ENCODE measurements at places on chromosomes 5 and 9. TPM values are rescaled to one million over a fixed set of nuclear protein-coding genes. Genes with fewer than 3 reads are reported as not detected.

The FBXL17 gene
- 4.6 TPM for total RNA-seq

The AK8 gene
- total RNA-seq = not detected

The F2RL2 gene
- 0.66 TPM for total RNA-seq

The FGD3 gene
- not detected for total RNA-seq

The SAXO1 gene
- total RNA-seq = under 0.01 TPM

The DMGDH gene
- 0.25 TPM for total RNA-seq

The SARDH gene
- 0.35 TPM for total RNA-seq

The GRM6 gene
- total RNA-seq = not detected

The FSTL4 gene
- total RNA-seq = not detected

The DELE1 gene
- 45.1 TPM for total RNA-seq

The IGIP gene
- total RNA-seq = 4.6 TPM

The NUTM2F gene
- not detected for total RNA-seq

The GABRB2 gene
- total RNA-seq = not detected

The IL6ST gene
- total RNA-seq = 373 TPM

The IRX2 gene
- total RNA-seq = not detected

The RNF183 gene
- total RNA-seq = not detected

The FAF2 gene
- total RNA-seq = 37.9 TPM

The CKS2 gene
- 275 TPM for total RNA-seq

The LCP2 gene
- total RNA-seq = not detected

The TAF11L12 gene
- total RNA-seq = not detected

The EFNA5 gene
- 16.7 TPM for total RNA-seq

The FBLL1 gene
- total RNA-seq = 0.86 TPM

The HSD17B3 gene
- not detected for total RNA-seq

The OGN gene
- total RNA-seq = not detected

The KCNV2 gene
- not detected for total RNA-seq

The FABP6 gene
- not detected for total RNA-seq

The C9 gene
- total RNA-seq = 0.25 TPM

The PCDHA9 gene
- total RNA-seq = not detected

The CNOT8 gene
- total RNA-seq = 74.1 TPM

The RASEF gene
- total RNA-seq = 0.07 TPM

The SLC27A6 gene
- not detected for total RNA-seq

The PCDHB3 gene
- 0.35 TPM for total RNA-seq

The HTR4 gene
- total RNA-seq = not detected

The PCDHA1 gene
- total RNA-seq = not detected

The MEIKIN gene
- not detected for total RNA-seq

The FLT4 gene
- total RNA-seq = 1.5 TPM

The TTLL11 gene
- 3.7 TPM for total RNA-seq

The FAM169A gene
- total RNA-seq = 0.71 TPM

The OTULINL gene
- total RNA-seq = 0.14 TPM

The SLC45A2 gene
- 0.13 TPM for total RNA-seq

The IGFBPL1 gene
- total RNA-seq = 0.33 TPM

The DTWD2 gene
- total RNA-seq = 2.7 TPM

The MFAP3 gene
- 134 TPM for total RNA-seq

The MAP1B gene
- 155 TPM for total RNA-seq

The WNT8A gene
- not detected for total RNA-seq

The PCDHB14 gene
- 0.78 TPM for total RNA-seq

The CEMIP2 gene
- total RNA-seq = 75.6 TPM

The TNFSF15 gene
- 1.3 TPM for total RNA-seq

The NIM1K gene
- total RNA-seq = 0.07 TPM

The TMEM174 gene
- 0.07 TPM for total RNA-seq

The INSL4 gene
- total RNA-seq = not detected

The LTC4S gene
- total RNA-seq = 0.66 TPM

Data from pulmonary artery endothelial cell (primary cell).